Fibroblast of skin of right biceps (primary cell): ENCODE measurements at places on chromosomes 4 and X.

- DNase-seq = peak; percentile 71
These were observed 893 bp upstream of the SOD3 start for GRCh38 chr4:24794480-24794879.

DNA sequence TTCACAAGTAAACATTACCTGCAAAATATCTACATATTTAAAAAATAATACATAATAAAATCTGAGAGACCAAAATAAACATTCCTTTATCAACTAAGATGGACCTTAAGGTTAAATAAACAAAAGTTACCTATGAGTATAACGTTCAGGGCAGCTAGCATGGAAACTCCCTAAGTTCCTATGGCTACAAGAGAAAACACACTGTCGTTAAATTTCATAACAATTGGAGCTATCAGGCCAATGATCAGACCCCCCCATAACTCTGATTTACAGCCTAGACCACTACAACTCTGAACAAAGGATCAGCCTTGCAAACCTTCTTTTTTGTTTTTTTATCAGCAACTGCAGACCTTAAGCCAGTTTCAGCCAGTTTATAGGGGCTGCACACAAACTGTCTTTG lies 1418.4 kb downstream of the PCDH18 start:
- DNase-seq = no peak

- DNase-seq = peak; percentile 15
These were observed 16.8 kb upstream of the NAT8L start for GRCh38 chr4:2042204-2042946.

DNA sequence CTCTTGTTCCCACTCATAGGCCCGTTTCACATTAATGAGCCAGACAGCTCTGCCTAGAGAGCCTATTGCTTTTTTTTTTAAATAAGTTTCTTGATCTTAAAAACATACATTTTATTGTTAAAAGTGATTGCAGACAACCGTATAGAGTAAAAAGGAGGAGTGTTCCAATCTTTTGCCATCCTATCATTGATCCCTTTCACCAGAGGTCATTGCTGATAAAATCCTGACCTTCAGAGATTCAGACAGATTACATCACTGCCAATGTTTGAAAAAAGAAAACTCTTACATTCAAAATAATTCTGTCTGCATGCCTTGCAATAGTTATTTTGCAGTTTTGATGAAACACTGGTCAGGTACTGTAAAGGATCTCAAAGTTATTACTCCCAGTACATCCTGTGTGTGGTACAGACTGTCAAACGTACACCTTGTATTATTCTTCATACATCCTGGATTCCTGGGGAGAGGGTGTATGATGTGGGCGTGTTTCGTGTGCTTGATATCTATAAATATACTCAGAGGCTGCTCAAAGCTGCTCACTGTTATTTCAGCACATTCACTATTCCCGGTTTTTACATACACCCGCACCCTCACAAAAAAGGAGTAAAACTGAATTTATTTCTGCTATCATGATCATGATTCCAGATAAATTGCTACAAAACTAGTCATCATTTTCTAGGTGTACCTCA lies 15.4 kb upstream of the KLHL2 start:
- no peak for DNase-seq

GRCh38 chr4:83490876-83491450 lies 6.1 kb upstream of the ABRAXAS1 start:
- peak; percentile 28 for DNase-seq

DNA sequence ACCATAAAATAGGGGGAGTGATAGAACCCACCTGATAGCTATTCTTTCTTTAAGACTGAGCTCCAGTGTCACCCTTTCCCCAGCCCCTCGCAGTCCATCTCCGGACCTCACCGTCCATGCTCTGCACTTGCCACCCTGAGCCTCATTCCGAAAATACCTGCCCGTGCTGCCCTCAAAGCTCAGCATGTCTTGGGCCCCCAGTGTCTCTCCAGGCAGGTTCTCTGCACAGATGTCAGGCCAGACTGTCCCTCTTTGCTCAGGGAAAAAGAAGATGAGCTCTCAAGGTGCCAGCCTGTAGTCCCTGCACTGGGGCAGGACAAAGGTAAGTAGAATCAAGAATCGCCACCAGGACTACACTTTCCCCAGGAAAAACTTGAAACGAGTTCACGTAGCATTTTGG lies 9.8 kb upstream of the WFS1 start:
- no peak for DNase-seq
